Fibroblast of villous mesenchyme (primary cell): ENCODE measurements at places on chromosomes 13 and 19. TPM values are rescaled to one million over a fixed set of nuclear protein-coding genes. Genes with fewer than 3 reads are reported as not detected.
A peak's percentile ranks its signal among the peaks of the same experiment; 100 is the strongest.

The NLRP5 gene
- total RNA-seq, result not detected in 2 replicates

DNA sequence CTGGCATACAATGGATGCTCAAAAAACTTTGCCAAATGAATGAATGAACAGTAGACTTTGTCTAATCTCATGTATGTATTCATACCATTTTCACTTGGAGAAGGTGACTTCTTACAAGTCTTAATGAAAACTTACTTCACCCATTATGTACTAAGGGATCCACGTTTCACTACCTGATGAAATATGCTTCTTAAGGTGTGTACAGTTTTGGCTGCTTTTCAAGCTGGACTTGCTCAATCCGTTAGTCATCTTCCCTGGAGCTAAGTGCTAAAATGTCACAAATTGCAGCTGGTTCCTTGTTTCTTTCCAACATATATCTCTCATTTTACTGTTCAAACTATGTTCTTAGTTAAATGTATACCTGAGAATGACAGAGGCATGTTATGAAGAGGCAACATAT is 4.2 kb upstream of the CCNA1 start:
- DNase-seq, result peak; percentile 25

DNA sequence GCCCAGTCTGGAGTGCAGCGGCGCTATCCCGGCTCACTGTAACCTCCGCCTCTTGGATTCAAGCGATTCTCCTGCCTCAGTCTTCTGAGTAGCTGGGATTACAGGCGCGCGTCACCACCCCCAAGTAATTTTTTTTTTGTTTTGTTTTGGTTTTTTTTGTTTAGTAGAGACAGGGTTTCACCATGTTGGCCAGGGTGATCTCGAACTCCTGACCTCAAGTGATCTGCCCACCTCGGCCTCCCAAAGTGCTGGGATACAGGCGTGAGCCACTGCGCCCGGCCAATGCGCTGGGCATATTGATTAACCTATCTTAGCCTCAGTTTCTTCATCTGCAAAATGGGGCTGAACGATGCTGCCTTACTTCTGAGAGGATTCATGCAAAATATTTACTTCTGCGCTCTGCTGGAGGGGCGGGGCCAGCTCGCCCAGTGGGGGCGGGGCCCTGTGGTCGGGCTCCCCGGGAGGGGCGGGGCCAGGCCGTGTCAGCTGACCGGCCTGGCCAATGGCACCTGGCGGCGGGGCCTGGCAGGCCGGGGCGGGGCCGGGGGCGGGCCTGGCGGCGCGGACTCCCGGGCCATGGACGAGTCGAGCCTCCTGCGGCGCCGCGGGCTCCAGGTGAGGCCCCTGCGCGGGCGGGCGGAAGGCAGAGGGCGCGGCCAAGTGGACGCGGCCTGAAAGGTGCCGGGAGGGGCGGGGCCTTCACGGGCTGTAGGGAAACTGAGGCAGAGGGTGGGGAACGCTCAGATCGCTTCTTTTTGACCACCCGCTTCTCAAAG is at the start of gene MAST3:
TSS of gene MAST3 (plus strand) at position 562 of the 776 bp plus-strand sequence. CDS start at position 577, 15 bp downstream.
- peak; percentile 83 for DNase-seq

DNA sequence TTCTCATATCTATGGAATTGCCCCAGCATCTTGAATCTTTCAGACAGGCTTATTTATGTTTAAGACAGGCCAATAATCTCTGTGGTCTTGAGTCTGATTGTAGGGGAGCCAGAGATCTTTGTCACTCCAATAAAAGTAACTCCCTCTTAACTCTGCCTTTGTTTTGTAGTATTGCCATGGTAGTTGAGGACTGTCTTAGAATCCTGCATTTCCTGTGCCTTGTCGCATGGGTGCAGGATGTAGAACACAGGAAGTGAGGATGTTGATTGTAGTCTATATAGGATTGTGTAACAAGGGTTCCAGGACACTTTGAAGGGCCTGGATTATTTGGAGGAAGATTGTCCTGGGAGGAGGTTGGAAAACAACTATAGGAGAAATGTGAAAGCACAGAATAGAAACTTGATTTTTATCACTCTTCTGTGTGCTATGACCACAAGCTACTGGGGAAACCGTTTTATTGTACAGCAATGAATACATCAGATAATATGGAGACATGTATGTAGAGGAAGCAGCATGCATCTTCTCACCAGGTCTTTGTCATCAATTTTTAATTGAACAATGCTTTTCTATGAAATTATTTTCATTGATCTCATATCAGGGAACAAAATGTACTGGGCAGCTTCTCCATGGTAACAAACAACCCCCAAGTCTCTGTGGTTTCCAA is 411.7 kb downstream of the FGF9 start:
- no peak for DNase-seq

DNA sequence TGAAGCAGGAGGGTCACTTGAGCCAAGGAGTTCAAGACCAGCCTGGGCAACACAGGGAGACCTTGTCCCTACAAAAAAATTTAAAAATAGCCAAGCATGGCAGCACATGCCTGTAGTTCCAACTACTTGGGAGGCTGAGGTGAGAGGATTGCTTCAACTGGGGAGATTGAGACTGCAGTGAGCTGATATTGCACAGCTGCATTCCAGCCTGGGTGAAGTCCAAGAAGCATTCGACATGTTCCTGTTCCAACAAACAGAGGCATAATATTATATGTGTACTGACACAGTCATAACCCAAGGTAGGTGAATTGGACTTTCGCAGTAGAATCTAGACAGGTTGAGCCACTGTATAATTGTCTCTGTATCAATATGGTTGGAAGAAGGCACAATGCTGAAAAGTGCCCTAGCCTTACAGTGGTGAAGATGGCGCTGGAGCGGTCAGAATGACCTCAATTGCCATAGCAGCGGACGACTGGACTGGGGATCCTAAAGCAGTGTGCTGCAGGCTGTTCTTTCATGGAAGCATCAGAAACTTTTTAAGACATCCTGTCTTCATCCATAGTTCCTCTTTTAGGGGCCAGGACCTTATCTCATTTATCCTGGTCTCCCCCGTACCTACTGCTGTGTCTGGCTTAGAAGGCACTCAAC is 112.0 kb upstream of the CLDN10 start:
- no peak for DNase-seq

GRCh38 chr19:19259741-19260140 is 13.4 kb downstream of the TM6SF2 start:
- DNase-seq, result peak; percentile 10

DNA sequence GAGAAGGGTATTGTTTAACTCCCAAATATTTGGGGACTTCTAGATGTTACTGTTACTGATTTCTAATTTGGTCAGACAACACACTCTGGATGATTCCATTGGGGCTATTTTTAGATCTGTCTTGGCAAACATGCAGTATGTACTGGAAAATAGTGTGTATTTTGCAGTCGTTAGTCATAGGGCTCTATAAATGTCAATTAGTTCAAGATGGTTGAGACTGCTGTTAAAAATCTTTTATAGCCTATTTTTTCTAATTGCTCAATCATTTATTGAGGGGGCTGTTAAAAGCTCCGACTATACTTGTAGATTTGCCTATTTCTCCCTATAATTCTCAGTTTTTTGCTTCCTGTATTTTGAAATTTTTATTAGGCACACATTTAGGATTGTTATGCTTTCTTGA is 31.4 kb downstream of the PPP5C start:
- peak; percentile 85 for DNase-seq

GRCh38 chr19:17441241-17442021 is 7.0 kb downstream of the TMEM221 start:
- peak; percentile 8 for DNase-seq

GRCh38 chr13:44801990-44802389 is 187.3 kb downstream of the NUFIP1 start:
- peak; percentile 90 for DNase-seq
